Gastrocnemius medialis (tissue), 4 donors: ENCODE measurements at places on chromosomes 12 and 14.

DNA sequence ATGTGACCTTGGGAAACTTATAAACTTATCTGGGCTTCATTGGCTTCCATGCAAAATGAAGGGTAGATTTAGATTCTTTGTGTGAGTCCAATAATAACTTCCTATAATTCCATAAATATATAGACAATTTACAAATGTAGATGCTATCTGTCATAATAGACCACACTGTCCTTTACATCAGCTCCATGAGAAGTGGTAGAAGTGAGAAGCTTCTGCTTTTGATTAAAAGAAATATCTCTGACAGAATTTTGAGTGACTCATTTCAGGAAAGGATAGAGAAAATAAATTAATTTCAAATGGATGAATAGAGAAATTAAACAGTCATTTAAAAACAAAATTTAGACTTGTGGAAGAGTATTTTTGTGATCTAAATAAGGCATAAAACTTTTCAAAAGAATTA, 329.7 kb upstream of the ATP2B1 start:
- no peak for DNase-seq

DNA sequence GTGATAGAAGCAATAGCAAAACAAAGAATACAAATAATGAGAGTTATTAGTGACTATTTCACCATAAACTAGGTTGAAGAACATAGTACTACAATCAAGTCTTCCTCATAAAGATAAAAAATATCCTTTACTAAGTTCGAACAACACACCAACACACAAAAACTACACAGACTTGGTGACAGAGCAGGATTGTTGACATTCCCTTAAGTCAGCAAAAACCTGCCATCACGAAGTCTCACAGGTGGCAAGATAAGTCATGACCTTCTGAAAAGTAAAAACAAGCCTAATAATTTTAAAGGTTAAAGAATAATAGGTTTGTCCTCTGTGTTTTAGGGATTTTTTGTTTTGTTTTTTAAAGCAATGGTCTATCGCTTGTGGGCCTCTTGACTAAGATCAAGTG, 173.0 kb downstream of the SEC23A start:
- DNase-seq, result no peak

- DNase-seq, result no peak
Observed at GRCh38 chr12:125093681-125094330, 28.6 kb downstream of the AACS start.

DNA sequence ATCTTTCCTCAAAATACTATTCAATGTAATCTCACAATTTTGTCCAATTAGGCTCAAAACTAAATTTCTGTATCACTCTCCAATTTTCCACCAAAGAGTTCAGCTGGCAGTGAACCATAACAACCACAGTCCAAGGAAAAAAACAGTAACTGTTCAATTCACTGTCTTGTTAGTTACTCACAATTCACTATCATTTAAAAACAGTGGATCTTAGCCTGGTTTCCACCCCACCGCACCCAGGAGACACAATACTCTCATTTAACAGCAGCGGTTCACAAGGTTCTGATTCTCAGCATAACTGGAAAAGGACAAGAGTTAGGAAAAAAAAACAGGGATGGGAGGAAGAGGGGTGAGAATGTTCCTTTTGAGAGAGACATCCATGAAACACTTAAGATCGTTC, 40.5 kb downstream of the MED13L start:
- no peak for DNase-seq

DNA sequence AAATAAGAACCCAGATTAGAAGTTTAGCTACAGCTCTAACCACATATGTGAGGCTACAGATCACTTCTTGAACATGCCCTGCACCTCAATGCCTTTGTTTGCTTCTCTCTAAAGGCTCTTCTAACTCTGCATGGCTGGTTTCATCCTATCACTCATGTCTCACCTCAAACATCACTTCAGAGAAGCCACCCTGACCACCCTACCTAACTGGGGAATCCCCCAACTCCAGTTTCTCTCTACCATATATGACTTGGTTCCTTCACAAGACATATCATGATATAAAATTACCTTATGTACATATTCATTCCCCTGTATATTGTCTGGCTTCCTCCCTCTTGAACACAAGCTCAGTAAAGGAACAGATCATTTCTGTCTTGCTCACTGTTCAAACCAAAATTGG, 250.2 kb upstream of the GRIP1 start:
- no peak for DNase-seq
